ENCODE measurements at places on chromosomes 7 and 10.
A peak's percentile ranks its signal among the peaks of the same experiment; 100 is the strongest.

DNA sequence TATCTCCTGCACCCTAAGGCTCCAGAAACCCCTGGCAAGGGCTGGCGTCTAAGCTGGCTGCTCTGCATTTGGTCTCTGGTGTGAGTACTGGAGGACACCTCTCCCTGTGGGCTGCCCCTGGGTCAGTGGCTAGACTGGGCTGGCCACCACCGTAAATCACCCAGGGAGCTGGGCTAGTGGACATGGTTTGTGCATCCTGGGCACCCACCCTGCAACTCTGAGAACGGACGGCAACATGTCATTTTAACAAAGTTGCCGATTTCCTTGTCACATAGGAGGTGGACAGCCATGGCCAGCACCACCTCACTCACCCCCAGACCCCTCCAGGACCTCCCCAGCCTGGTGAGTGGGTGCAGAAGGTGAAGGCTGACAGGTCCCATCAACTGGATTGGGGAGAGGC is 26.8 kb upstream of the PCBD1 start:
- DNase-seq, result no peak

- DNase-seq, result peak; percentile 55
Observed at GRCh38 chr7:55545496-55545895, 26.8 kb downstream of the VOPP1 start.

GRCh38 chr7:50142425-50143017 is 49.5 kb upstream of the ZPBP start:
- DNase-seq, result no peak

DNA sequence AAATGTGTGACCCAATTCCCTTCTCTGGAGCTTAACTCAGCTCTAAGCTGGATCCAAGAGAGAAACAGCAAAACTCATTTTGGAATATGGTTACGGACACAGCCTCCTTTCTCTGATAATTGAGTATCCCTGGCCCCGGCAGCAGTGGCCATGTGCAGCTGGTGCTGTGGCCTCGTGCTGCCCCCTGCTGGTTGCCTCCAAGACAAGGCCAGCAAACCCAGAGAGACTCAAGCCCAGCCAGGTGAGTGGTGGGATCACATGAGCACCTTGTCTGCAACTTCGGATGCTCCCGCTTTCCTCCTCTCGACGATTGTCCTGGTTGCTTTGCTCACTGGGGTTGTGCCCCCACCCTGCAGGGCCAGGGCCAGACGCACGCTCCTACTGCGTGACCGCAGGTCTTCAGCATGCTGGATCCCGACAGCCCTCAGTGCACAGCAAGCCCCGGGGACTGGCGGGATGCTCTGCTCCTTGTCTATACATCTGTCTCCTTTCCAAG is 19.4 kb downstream of the SFTPD start:
- DNase-seq, result peak; percentile 90

DNA sequence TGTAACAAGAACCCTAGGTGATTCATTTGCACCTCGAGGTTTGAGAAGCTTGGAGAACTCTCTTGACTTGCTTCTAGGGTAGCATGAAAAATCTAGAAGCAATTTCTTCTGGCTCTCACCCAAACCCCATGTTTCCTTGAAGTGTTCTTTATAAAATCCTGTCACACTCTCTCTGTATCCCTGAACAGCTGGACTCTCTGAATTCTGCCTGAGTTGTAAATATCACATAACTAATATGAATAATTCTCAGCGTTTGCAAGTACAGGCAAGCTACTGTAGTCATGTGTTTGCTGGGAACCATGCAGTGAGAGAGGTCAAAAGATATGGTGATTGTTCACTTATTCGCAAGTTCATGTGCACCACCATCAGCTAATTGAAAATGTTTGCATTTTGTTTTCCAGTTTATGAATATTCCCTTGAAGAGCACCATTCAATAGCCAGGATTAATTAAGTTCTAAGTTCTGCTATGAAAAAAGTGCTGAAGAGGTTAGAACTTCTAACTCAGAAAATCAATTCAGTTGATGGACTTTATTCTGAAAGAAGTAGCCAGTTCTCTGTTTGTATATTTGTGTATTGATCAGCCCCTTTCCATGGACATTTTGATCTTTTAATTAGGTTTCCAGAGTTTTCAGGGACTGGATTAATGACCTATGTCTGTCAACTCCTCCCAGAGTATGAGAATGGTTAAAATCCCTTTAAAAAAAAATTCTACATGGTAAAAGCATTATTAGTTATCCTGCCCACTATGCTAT is 243.0 kb downstream of the PLXDC2 start:
- no peak for DNase-seq

DNA sequence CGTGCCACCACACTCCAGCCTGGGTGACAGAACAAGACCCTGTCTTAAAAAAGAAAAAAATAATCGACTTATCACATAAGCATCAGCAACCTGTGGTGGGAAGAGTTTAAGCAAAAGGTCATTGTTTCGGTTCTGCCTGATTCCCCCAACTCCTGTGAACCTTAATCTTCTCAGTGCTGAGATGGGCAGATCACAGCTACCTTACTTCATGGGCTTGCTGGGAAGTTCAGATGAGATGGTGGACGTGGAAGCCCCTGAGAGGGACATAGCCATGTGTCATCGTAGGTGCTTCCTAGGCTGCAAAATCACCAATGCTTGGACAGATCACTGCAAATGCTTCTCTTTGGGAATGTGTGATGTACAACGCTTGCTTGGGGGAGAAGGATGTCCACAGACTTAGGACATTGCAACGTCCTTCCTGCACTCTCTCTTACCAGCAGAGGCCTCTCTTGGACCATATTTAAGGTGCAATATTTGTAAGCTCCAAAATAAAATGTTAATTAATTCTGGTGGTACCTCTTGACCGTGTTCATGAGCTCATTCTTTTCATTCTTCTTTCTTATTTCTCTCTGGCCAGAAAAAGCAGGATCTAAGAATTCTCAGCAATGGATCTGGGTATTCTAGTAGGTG is 8.6 kb downstream of the GJD4 start:
- no peak for DNase-seq

DNA sequence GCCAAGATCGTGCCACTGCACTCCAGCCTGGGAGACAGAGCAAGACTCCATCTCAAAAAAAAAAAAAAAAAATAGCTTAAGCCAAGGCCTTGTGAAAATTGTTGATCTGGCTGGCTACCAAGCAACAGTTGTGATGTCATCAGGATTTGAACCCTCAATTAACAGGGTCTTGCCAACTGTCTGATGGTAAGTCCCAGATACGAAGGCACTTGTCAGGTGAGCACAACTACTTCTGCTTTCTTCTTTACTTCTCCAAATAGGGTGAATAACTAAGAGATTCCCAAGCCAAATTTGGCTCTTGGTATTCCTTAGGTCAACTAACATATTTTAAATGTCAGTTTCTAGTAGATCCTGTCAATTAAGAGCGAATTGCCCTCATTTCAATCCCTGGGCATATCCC is 47.4 kb downstream of the ANKRD61 start:
- no peak for DNase-seq

GRCh38 chr10:58758321-58758720 is 245.6 kb downstream of the BICC1 start:
- no peak for DNase-seq

GRCh38 chr7:97959046-97959445 is 30.9 kb downstream of the OCM2 start:
- no peak for DNase-seq

Measured in activated CD8-positive, alpha-beta memory T cell treated with anti-CD3 and anti-CD28 coated beads for 24 hours (primary cell).